ENCODE measurements at places on chromosomes 11 and 22.

DNA sequence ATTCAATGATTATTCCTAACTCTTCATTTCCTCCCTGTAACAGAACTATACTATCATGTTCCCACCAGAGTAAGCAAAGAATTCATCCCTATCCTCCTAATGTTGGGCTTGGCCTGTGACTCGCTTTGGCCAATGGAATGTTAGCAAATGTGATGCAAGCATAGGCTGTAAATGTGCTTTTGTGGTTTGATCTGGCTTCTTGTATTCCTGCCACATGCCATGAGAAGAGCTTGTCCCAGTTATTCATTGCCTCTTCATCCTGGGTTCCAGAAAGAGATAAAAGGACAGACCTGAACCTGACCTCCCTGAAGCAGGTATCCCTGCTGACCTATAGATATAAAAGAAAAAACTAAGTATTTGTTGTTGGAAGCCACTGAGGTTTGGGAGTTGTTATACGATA, 51.0 kb downstream of the SYTL2 start:
- DNase-seq, result no peak

DNA sequence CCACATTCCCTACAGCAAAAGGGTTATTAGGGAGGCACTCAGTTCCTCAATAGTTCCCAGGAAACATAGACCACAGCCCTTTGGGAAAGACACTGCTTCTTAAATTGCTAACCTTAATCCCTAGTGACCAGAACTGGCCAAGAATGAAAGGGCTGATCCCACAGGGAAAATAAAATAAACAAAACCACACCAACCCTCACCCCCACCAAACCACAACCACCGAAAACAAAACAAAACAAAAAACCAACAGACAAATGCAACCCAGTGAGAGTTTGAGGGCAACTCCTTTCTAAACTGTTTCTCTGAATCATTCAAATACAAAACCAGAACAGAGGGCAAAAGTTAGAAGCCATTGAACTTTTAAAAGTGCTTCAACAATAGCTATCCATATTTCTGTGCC, 57.2 kb downstream of the NAV2 start:
- no peak for DNase-seq

DNA sequence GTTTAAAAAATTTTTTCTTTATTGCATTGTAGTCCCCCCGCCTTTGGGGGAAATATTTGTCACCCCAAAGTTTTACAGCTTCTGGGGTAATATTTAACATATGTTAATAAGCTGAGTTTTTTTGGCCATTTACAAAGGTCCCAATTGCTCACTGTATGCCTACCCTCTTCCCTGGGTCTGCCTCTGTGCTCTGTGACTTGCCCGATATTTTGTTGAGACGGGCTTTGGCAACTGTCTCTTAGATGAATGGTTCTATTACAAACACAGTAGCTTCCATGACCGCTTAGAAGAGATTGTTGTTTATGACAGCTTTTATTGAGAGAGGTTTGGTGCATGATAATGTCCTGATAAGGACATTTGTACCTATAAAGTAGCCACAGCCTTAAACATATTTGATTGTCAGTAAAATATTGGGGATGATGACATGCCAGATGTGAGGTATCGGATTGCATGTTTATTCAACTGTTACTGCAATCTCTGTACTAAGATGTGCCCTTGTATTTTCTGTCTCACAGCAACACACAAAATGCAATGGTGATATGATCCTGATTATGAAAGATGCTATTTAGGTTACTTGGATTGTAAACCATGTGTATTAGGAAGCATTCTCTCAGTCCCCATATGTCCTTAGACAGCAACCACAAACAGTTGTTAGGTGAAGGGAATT, 103.1 kb downstream of the TEAD1 start:
- DNase-seq, result no peak

- no peak for DNase-seq
Measured at GRCh38 chr22:45270095-45271020, 14.4 kb upstream of the UPK3A start.

GRCh38 chr11:18720808-18721560, 5.0 kb downstream of the IGSF22 start:
- no peak for DNase-seq

- DNase-seq, result no peak
Measured at GRCh38 chr11:126790550-126791081, 210.0 kb downstream of the KIRREL3 start.

DNA sequence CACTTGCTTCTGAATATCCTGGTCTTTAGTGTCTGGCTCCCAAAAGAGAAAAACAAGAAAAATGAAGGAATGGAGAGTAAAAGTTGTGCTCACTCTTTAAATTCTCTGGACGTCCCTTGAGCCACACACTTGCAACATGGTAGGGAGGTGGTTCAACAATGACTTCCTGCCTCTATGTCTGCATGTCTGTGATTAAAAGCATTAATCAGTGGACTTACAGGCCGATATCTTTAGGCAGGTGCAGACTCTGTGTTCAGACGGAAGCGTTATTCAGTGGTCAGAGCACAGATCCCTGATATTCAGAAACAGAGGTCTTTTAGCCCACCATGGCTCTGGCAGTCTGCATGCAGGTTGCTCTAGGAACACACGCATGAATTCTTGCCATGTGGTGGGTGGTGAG, 1920.0 kb upstream of the RAG2 start:
- DNase-seq, result no peak

GRCh38 chr22:37293172-37293571, 10.9 kb downstream of the CYTH4 start:
- DNase-seq, result no peak

GRCh38 chr11:110587972-110588371, 124.3 kb downstream of the ARHGAP20 start:
- no peak for DNase-seq

GRCh38 chr11:66278363-66279091, 552 bp downstream of the CNIH2 start:
- no peak for DNase-seq

DNA sequence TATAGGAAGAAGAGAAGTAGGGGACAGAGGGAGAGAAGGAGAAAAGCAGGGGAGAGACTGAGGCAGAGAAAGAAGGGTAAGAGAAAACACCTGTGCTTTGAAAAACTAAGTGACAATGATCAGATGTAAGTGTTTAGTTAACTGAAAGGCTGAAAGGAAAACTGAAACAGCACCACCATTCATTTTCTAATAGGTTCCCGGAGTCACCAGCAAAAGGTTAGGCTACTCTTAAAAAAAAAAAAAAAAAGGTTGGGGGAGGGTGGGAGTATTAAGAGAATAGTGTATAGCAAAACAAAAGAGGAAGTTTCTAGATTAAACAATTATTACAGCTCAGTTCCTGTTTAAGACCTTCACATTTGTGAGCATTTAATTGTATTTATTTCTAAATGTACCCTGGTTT, 113.8 kb downstream of the CADM1 start:
- no peak for DNase-seq

GRCh38 chr22:36520423-36520822, 8.5 kb downstream of the EIF3D start:
- no peak for DNase-seq

- DNase-seq, result no peak
Measured at GRCh38 chr11:27061461-27061821, 20.8 kb downstream of the BBOX1 start.

DNA sequence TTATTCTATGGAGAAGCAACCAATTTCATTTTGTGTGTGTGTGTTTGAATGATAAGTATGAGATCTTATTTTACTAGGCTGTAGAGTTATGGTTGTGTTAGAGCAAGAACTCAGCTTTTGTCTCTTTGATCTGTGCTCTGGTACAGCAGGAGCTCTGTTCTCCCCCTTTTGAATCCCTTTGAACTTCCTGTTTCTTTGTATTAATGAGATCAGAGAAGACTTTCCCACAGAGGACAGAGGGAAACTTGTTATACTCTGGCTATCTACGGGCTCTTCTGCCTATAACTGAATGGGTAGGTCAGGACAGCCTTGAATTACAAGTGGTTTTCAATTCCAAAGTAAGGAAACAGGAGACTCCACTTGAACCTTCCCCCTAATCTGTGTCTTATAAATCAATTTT, 1015.0 kb upstream of the RAG2 start:
- DNase-seq, result no peak

GRCh38 chr11:44600839-44601383, 35.4 kb downstream of the CD82 start:
- DNase-seq, result no peak

All from left renal cortex interstitium (tissue), 4 donors.